ENCODE measurements at places on chromosomes 16 and 17. TPM values are rescaled to one million over a fixed set of nuclear protein-coding genes. Genes with fewer than 3 reads are reported as not detected.
A peak's percentile ranks its signal among the peaks of the same experiment; 100 is the strongest.

- H3K36me3 ChIP-seq, result no peaks in the 10 kb centered on the region
- no peak overlapping the region for H3K27ac ChIP-seq
- DNase-seq, result no peak
- no peaks in the 10 kb centered on the region for H3K27me3 ChIP-seq
- no peaks in the 10 kb centered on the region for H3K4me1 ChIP-seq
These were observed 25.5 kb upstream of the CBLN1 start for GRCh38 chr16:49307176-49307575.

- no peak for DNase-seq
- H3K27me3 ChIP-seq, result no peaks in the 10 kb centered on the region
These were observed 68.5 kb upstream of the MED9 start for GRCh38 chr17:17408236-17408794.

GRCh38 chr16:25011891-25012514 lies 3.2 kb downstream of the ARHGAP17 start:
- no peak overlapping the region for H3K27ac ChIP-seq
- DNase-seq, result no peak
- peaks cover 44% of the 10 kb centered on the region for H3K4me1 ChIP-seq
- no peak overlapping the region for H3K4me3 ChIP-seq
- no peaks in the 10 kb centered on the region for H3K27me3 ChIP-seq
- peaks cover 7% of the 10 kb centered on the region for H3K36me3 ChIP-seq

Gene LPO
- not detected for total RNA-seq

Gene PRR35
- not detected for total RNA-seq

DNA sequence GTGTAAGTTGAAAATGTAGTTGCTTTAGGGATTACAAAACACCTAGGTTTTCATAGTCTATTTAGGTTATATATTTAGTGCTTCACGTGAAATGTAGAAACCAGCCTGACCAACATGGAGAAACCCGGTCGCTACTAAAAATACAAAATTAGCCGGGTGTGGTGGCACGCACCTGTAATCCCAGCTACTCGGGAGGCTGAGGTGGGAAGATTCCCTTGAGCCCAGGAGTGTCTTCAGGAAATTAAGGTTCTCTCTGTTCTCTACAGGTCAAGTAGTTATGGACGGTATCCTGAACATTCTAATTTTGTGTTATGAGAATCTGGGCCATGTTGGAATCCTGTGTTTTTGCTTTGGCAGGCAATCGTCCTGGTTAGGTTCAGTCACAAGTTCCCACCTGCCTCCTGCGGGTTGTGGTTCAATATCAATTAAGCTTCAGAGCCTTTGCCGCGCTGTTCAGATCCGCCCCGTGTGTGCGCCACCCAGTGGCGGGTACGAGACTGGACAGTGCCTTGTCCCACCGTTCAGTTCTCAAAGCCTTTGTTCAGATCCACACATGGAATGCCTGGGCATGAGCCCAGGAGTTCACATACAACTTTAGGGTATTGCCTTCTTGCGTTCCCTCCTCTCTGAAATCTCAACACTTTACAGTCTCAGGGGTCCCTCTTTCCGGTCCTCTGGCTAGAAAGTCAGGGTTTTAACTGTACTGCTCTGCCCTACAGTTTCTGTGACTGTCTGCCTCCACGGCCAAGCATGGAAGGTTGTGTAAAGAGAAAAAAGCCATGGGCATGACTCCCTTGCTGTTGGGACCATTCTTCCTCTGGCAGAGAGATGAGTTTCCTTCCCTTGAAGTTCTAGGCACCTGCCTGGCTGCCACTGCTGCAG lies 41.7 kb downstream of the HEATR6 start:
- H3K27ac ChIP-seq, result no peak overlapping the region
- H3K36me3 ChIP-seq, result no peaks in the 10 kb centered on the region
- H3K27me3 ChIP-seq, result no peaks in the 10 kb centered on the region
- no peaks in the 10 kb centered on the region for H3K4me1 ChIP-seq
- H3K4me3 ChIP-seq, result no peak overlapping the region

Gene MYO1C
- total RNA-seq, result 23.6 TPM

GRCh38 chr17:17414341-17414805 lies 62.4 kb upstream of the MED9 start:
- H3K4me1 ChIP-seq, result no peaks in the 10 kb centered on the region
- no peaks in the 10 kb centered on the region for H3K36me3 ChIP-seq
- no peak for DNase-seq
- H3K27me3 ChIP-seq, result no peaks in the 10 kb centered on the region
- no peak overlapping the region for H3K27ac ChIP-seq

- peaks cover 3% of the 10 kb centered on the region for H3K36me3 ChIP-seq
- H3K27me3 ChIP-seq, result no peaks in the 10 kb centered on the region
- H3K4me1 ChIP-seq, result peaks cover 56% of the 10 kb centered on the region
- peak overlapping the region; percentile 78 for H3K4me3 ChIP-seq
These were observed 4.5 kb downstream of the ALKBH5 start for GRCh38 chr17:18187821-18188761.

GRCh38 chr17:5592382-5592781 lies 8.1 kb upstream of the NLRP1 start:
- H3K36me3 ChIP-seq, result no peaks in the 10 kb centered on the region
- H3K4me3 ChIP-seq, result no peak overlapping the region
- no peaks in the 10 kb centered on the region for H3K27me3 ChIP-seq
- DNase-seq, result no peak
- no peak overlapping the region for H3K27ac ChIP-seq

DNA sequence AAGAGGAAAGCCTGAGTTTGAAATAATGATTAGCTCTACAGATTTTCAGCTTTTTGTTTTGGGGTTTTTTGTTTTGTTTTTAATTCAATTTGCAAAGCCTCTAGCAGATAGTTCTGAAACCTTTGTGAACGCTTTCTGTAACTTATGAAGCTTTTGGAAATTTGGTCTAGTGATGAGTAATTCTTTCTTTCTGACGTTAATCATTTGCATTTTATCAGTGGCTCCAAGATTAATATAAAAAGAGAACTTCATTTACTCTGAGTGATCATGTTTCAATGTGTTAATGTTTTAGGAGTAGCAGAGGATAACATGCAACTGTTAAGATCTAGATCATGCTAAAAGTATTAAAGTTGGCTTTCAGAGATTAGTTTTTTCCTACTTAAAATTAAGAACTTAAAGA lies 160.3 kb upstream of the TBX2 start:
- H3K4me3 ChIP-seq, result no peak overlapping the region
- H3K4me1 ChIP-seq, result no peaks in the 10 kb centered on the region
- no peaks in the 10 kb centered on the region for H3K27me3 ChIP-seq
- DNase-seq, result no peak
- no peaks in the 10 kb centered on the region for H3K36me3 ChIP-seq

Gene EVPLL
- not detected for total RNA-seq

DNA sequence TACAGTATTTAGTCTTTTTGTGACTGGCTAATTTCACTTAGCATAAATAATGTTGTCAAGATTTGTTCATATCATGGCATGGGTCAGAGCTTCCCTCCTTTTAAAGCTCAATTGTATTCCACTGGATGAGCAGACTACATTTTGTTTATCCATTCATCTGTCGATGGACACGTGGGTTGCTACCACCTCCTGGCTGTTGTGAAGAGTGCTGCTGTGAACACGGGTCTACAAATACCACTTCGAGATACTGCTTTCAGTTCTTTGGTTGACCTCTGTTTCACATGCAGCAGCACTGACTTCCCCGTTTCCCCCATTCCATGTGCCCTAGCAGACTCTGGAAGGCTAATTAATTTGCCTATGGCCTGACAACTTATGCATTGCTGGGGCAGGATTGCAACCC lies 285.4 kb downstream of the SHISA9 start:
- no peak overlapping the region for H3K4me3 ChIP-seq
- no peaks in the 10 kb centered on the region for H3K4me1 ChIP-seq
- no peak for DNase-seq
- H3K27ac ChIP-seq, result no peak overlapping the region
- H3K36me3 ChIP-seq, result no peaks in the 10 kb centered on the region

GRCh38 chr16:28586466-28586865 lies 10.4 kb downstream of the SULT1A2 start:
- no peak for DNase-seq
- H3K27ac ChIP-seq, result no peak overlapping the region
- H3K4me1 ChIP-seq, result no peaks in the 10 kb centered on the region
- peaks cover 97% of the 10 kb centered on the region for H3K36me3 ChIP-seq

GRCh38 chr16:78292844-78293380 lies 193.5 kb downstream of the WWOX start:
- H3K27me3 ChIP-seq, result no peaks in the 10 kb centered on the region
- no peak overlapping the region for H3K27ac ChIP-seq
- no peaks in the 10 kb centered on the region for H3K4me1 ChIP-seq

Gene ORC6
- 3.6 TPM for total RNA-seq

DNA sequence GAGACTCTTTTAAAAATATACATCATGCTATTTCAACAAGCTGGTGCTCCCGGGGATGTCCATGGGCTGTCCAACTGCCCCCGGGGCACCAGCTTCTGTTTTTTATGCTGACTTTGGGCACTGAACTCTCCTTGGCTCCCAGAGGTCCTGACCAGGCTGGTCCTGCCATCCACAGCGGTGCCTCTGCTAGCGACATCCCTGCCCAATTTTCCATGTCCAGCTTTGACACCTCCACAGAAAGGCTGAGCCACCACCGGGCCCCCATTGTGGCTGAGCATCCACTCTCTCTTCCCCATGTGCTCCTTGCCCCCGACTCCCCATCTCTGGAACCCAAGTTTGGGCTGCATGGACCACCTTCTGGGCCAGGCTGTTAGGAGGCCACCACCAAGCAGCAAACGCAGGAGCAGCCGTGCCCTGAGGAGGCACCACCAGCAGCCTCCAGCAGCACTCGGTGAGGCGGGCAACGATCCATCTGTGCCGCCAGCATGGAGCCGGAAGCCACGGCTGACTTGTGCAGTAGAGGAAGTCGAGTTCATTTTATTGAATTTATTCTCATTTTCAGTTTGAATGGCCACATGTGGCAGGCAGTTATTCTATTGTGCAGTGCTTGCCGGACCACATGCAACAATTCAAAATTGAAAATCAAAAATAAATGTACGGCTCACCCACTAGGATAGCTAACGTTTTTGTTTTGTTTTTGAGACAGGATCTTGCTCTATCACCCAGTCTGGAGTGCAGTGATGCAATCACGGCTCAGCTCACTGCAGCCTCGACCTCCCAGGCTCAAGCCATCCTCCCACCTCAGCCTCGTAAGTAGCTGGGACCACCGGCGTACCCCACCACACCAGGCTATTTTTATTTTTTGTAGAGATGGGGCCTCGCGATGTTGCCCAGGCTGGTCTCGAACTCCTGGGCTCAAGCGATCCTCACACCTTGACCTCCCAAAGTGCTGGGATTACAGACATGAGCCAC lies 2.8 kb upstream of the MEAK7 start:
- no peaks in the 10 kb centered on the region for H3K27me3 ChIP-seq
- no peak for DNase-seq
- H3K4me3 ChIP-seq, result no peak overlapping the region
- H3K36me3 ChIP-seq, result no peaks in the 10 kb centered on the region

GRCh38 chr17:76382803-76383545 lies 1.4 kb upstream of the SPHK1 start:
- peak; percentile 75 for DNase-seq
- H3K4me1 ChIP-seq, result peaks cover 15% of the 10 kb centered on the region
- H3K4me3 ChIP-seq, result peak overlapping the region; percentile 63
- no peaks in the 10 kb centered on the region for H3K27me3 ChIP-seq

DNA sequence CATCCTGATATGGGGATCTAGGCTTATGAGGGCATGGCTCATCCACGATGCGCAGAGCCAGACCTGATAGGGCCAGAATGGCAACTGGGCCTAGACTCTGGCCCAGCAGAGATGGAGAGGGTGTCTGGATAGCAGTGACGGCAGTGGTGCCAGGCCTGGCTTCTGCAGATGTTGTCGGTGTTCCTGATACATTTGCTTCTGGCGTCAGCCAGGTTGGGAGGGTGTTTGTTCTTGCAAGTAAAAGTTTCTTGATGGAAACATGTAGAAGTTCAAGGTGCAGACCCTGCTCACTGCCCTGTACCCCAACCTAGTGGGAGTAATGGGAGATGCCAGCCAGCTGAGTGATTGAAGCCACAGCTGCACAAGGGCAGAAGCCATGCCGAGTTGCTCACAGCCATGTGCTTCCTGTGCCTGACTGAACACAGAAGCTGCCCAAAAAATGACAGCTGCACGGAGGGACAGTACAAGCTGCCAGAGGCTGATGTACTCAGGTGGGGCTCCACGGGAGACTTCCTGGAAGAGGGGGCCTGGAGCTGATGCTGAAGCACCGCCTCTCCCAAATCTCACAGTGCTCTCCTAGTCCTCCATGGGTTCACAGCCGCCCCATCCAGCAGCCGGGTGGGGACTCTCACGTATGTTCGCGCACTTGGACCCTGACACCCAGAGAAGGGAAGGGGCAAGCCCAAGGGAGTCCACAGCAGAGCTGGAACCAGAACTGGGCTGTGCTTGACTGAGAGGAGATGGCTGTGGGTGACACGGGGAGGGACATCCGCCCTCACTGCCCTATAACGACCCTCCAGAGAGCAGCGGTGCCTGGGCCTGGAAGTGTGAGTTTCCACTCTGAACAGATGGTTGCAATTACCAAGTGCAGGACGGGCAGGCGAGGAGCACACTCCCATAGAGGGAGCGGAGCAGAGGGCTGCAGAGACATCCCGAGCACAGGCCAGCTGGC lies 78.7 kb downstream of the N4BP1 start:
- DNase-seq, result no peak
- H3K27me3 ChIP-seq, result no peaks in the 10 kb centered on the region
- H3K27ac ChIP-seq, result no peak overlapping the region
- peaks cover under 1% of the 10 kb centered on the region for H3K4me1 ChIP-seq

Gene CHD9NB
- not detected for total RNA-seq

Gene MT1A
- total RNA-seq, result not detected

Gene DHRS7C
- total RNA-seq, result not detected

DNA sequence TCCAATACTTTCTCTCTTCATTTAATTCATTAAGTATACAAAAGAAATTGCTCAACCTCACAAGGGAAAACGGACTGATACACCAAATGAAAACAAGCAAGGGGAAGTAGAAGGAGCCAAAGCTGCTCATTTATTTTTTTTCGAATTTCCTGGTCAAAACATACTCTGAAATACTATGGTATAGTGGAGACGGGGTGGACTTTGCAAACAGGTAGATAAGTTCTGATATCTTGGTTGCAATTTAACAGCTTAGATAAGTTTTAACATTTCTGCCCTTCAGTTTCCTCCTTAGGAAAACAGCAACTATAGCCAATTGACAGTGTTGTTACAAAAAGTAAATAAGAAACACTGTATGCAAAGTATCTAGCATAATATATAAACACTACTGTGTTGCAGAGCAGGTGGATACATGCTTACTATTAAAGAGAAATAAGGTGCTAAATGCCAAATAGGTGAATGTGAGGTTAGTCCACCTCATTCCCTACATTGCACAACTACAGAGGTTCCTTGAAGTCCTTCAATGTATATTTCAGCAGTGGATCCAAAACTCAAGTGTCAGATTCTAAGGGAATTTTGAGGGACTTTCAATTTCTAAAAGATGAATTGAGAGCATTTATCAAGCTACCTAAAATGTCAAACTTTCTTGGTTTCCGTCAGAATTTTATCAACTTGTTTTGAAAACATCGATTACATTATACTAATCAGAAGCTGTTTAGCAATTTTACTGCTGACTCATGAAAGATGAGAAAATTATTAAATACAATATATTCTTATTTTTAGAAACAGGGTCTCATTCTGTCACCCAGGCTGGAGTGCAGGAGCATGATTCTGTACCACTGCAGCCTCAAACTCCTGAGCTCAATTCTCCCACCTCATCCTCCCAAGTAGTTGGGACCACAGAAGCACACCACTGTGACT lies 11.0 kb downstream of the CCDC47 start:
- H3K36me3 ChIP-seq, result peaks cover 18% of the 10 kb centered on the region
- no peaks in the 10 kb centered on the region for H3K4me1 ChIP-seq
- no peak overlapping the region for H3K27ac ChIP-seq
- H3K27me3 ChIP-seq, result no peaks in the 10 kb centered on the region
- H3K4me3 ChIP-seq, result no peak overlapping the region
